ENCODE measurements at places on chromosomes 13 and 19.

DNA sequence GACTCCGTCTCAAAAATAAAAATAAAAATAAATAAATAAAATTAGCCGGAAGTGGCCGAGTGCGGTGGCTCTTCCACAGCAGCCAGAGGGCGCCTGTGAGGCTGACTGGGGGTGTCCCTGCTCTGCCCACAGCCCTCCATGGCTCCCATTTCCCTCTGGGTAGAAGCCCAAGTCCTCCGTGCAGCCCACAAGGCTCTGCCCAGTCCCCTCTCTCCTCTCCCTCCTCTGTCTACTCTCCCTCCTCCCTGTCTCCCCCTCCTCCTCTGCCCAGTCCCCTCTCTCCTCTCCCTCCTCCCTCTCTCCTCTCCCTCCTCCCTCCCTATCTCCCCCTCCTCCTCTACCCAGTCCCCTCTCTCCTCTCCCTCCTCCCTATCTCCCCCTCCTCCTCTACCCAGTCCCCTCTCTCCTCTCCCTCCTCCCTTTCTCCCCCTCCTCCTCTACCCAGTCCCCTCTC, 20.4 kb downstream of the MISP start:
- no peak for DNase-seq

- no peak for DNase-seq
Measured at GRCh38 chr13:98026457-98026857, 73.0 kb downstream of the IPO5 start.

DNA sequence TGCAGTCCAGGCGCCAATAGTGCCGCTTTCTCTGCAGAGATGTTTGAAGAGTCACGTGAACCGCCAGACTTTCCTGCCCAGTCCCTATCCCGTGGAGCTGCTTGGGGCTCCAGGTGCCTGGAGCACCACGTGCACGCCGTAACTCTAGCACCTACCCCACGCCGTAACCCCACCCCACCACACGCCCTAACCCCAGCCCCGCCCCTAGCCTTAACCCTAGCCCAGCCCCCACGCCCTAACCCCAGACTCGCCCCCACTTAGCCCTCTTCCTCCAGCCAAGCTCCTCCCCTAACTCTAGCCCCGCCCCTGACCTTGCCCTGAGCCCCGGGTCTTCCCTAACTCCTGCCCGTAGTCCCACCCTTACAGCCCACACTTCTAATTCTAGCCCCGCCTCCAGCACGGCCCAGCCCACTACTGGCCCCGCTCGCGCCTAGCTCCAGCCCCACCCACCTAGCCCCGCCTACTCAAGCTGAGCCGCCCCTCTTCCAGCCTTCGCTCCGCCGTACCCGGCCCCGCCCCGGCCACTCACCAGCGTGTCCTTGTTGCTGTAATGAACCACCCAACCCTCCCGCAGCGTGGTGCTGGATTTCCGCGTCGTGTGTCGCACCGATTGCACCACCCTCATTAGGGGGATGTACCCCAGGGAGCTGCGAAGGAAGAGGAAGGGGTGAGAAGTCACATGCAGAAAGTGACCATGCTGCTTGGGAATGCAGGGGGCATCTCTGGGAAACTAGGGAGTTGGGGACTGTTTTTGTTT, 19.5 kb downstream of the PRKD2 start:
- no peak for DNase-seq

- DNase-seq = no peak
Measured at GRCh38 chr13:73215823-73216222, 157.0 kb downstream of the KLF5 start.

- no peak for DNase-seq
Measured at GRCh38 chr19:960020-960419, 24.1 kb upstream of the WDR18 start.

DNA sequence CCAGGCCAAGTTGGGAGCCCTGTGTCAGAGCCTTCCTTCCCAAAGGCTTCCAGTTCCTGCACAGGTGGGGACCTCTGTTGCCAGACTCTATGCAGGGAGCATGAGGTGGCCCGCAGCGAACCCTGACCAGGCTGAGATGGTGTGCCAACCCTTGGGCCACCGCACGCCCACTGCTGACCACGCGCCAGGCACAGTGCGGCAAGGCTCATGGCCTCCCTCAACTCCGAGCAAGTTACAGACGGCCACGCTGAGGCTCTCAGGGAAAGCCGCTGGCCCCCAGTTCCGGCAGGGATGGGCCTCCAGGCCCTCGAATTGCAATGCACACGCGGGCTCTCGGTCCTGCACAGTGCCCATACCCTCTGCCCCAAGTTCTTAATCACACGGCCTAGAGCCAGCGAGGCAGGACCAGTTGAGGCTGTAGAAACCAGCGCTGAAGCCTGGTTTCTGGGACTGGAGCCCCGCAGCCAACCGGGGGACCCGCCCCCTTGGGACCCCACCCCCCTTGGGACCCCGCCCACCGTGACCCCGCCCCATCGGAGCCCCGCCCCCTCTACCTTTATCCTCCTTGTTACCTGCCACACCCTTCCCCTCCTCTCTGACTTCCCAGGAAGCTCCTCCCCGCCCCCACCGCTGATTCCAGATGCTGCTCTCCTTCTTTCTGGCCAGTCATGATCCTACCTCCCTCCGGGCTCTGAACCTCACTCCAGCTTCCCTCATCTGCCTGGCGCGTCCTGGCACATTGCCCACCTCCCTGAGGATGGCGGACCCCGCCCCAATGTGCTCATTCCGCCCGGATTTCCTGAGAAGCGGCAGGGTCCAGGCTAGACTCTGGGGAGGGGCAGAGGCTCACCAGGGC, 6.0 kb downstream of the PEX11G start:
- no peak for DNase-seq

GRCh38 chr13:96308568-96308967, 218.7 kb downstream of the HS6ST3 start:
- DNase-seq = no peak

- DNase-seq = no peak
Measured at GRCh38 chr19:37197768-37198167, 12.6 kb downstream of the ZNF585B start.

- DNase-seq = no peak
Measured at GRCh38 chr19:4302243-4302640, at the start of gene TMIGD2. TMIGD2 (minus strand) TSS chr19:4302389; CDS start chr19:4302385, 4 bp downstream.

DNA sequence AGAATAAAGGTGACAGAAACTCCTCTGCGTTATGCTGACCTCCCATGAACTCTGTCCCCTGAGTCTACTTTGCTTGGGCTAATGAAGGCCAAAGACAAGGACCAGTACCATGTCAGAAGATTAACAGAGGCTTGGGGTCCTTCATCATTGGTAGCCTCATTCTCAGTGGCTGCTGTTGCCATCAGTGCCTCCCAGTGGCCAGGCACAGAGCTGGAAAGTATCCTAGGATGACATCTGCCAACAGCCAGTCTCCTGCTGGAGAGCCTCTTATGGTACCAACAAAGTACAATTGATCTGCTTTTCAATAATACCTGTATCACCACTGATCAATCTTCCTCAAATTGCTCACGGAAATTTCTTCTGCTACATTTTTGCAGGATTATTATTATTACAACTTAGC, 281.6 kb downstream of the DNAJC15 start:
- DNase-seq = no peak

- DNase-seq = no peak
Measured at GRCh38 chr19:5289060-5289990, 51.3 kb downstream of the PTPRS start.

DNA sequence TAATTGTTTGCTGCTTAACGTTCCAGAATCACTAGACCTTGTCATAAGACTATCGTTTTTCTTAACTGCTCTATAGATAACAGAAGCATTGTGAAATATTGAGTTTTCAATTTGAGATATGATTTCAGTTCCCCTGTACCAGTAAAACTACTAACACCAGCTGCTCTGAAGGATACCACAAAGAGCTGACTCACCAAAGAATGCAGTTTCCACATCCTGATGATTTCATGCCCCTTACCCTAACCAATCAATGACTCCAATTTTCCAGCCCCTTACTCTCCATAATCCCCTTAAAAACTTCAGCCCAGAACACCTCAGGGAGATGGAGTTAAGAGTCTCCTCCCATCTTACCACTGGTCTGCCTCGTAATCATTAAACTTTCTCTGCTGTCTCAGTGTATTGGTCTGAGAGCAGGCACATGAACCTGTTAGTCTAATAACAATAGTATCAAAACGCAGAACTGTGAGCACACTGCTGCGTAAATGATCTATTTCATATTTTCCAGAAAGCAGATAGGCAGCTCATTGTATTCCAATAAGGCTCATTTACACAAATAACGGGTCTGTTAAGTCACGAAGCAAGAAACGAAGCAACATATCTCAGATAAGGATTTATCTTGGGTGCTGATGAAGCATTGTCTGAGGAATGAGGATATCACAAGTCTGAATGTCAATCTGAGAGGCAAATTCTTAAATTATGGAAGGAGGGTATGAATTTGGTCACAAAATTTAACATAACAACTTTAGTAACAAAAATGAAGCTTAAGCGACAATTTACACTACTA, 14.1 kb upstream of the CCNA1 start:
- DNase-seq = no peak

DNA sequence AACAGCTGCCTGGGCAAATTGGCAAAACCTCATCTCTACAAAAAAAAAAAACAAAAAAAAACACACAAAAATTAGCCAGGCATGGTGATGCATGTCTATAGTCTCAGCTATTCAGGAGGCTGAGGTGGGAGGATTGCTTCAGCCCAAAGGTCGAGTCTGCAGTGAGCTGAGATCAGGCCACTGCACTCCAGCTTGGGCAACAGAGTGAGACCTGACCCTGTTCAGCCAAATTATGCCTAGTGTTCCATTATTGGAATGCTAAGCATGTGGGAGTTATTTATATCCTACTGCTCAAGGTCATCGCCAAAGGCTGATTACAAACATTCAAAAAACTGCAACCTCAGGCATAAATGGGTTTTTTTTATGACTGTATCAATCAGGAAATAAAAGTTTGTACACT, 1251.0 kb upstream of the PCDH9 start:
- no peak for DNase-seq

- no peak for DNase-seq
Measured at GRCh38 chr13:107079423-107080049, 511.6 kb upstream of the ARGLU1 start.

GRCh38 chr19:3493651-3494050, 6.8 kb downstream of the DOHH start:
- DNase-seq = no peak

DNA sequence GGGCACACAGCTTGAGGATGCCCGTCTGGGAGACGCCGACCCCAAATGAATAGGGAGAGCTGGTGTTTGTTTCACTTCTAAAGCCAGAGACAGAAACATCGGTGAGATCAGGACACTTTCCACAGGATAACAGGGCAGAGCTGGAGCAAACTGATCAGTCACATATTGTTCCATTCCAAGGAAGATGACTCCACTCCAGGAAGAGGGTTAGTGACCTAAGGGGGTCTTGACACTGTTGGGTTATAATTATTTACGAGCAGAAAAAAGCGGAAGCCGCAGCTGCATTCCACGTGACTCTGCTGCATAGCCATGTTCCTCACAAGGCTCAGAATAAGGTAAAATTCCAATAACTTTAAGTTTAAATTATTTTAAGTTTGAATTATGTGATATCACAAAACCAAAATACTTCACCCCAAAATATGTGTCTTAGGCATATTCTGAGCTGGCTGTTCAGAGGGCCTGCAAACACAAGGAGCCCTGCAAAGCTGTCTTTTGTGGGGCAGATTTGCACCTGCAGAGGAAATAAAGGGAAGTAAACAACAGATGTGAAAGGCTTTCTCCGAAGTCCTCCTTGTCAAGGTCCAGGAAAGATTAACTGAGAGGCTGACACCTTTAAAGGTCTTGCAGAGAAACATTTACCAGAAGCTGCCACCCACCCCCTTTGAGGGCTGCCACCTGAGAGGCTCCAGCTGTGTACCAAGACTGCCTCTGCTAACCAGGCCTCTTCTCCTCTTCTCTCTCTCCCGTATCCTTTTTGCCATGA, 819.2 kb downstream of the UQCRFS1 start:
- DNase-seq = no peak

DNA sequence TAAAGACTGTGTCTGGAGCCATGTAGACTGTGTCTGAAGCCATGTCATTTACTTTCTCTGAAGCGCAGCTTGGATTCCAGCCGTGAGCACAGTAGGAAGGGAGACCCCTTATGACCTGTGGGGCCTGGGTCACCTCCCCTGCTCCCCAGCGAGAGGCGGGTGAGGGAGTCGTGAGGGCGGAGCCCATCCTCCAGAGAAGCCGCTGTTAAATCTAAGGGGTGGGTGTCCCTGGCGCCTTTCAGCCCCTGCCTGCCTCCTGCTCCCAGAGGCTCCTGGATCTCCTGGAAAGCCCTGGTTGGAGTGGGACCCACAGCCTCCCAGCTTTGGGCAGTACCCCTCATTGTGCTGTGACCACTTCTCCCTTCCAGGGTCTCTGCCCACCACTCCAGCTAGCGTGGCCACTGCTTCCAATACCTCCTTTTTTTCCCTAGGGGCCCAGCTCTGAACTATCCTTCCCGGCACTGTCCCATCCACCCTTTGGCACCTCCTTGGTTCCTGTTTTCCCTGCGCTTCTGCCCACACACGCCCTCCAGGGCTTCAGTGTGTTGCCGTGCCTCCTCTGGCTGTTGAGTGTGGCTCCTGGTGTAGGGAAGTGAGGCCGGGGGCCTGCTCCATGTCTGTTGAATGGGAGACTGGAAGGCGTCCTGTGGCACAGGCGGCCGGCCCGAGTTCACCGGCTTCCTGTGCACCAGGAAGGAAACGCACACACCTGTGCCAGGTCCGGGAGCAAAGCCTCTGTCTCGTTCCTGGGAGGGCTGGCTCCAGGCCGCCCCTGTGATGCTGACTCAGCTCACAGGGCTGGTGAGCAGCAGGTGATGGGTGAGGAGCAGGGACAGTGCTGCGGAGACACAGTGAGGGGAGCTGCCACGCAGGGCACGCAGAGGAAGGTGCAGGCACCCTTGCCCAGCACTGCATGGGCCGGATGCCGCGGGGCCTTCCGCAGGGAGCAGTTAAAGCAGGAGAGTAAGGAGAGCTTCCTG, 29.4 kb downstream of the ATP4B start:
- no peak for DNase-seq

- no peak for DNase-seq
Measured at GRCh38 chr13:43127103-43127798, 103.9 kb downstream of the DNAJC15 start.

DNA sequence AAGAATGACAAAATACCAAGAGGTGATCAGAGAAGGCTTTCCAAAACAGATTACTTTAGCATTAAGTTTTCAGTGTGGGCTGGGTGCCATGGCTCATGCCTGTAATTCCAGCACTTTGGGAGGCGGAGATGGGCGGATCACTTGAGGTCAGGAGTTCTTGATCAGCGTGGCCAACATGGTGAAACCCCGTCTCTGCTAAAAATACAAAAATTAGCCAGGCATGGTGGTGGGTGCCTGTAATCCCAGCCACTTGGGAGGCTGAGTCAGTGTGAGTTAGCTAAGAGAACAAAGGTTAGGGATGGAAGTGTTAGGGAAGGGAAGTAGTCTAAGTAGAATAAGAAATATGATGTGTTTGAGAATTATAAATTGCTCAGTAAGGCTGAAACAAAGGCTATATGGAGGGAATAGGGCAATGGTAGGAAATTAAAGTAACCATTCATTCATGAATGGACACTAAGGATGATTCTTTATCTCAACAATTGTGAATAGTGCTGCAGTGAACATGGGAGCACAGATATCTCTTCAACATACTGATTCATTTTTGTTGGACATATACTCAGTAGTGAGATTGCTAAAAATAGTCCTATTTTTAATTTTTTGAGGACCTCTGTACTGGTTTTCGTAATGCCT, 3.9 kb upstream of the RCBTB2 start:
- no peak for DNase-seq

Measured in activated T-helper 9 cell treated with anti-CD3 and anti-CD28 coated beads, Interleukin-2, amount 50 U/mL, for 16 hours (primary cell).